A549 treated with ZK216348 at 1 μM for 4 hours (cell line): ENCODE measurements at places on chromosomes 1 and 21. TPM values are rescaled to one million over a fixed set of nuclear protein-coding genes. Genes with fewer than 3 reads are reported as not detected.

COL11A1 gene
- total RNA-seq, result 0.97 to 3.5 TPM (median 2.6 TPM) in 5 replicates

SPOCD1 gene
- total RNA-seq, result 3.2 to 5.3 TPM (median 3.8 TPM) in 5 replicates

RSPH1 gene
- total RNA-seq, result 0.34 to 1.3 TPM (median 0.67 TPM) in 5 replicates

RAB29 gene
- 9.8 to 11.7 TPM (median 10.6 TPM) in 5 replicates for total RNA-seq

THEM5 gene
- not detected in 5 replicates for total RNA-seq

CFAP107 gene
- not detected in 5 replicates for total RNA-seq

S100A3 gene
- 86.7 to 117 TPM (median 103 TPM) in 5 replicates for total RNA-seq
